ENCODE measurements at places on chromosomes 16 and 17.

- DNase-seq, result no peak
Measured at GRCh38 chr17:20281860-20282259, 185.5 kb downstream of the LGALS9B start.

GRCh38 chr17:47834756-47835155 is 3.3 kb downstream of the LRRC46 start:
- no peak for DNase-seq

- DNase-seq, result peak; percentile 69
Measured at GRCh38 chr17:47315451-47316266, 8.1 kb upstream of the EFCAB13 start.

GRCh38 chr17:19487024-19487600 is 46.5 kb upstream of the SLC47A1 start:
- DNase-seq, result no peak

DNA sequence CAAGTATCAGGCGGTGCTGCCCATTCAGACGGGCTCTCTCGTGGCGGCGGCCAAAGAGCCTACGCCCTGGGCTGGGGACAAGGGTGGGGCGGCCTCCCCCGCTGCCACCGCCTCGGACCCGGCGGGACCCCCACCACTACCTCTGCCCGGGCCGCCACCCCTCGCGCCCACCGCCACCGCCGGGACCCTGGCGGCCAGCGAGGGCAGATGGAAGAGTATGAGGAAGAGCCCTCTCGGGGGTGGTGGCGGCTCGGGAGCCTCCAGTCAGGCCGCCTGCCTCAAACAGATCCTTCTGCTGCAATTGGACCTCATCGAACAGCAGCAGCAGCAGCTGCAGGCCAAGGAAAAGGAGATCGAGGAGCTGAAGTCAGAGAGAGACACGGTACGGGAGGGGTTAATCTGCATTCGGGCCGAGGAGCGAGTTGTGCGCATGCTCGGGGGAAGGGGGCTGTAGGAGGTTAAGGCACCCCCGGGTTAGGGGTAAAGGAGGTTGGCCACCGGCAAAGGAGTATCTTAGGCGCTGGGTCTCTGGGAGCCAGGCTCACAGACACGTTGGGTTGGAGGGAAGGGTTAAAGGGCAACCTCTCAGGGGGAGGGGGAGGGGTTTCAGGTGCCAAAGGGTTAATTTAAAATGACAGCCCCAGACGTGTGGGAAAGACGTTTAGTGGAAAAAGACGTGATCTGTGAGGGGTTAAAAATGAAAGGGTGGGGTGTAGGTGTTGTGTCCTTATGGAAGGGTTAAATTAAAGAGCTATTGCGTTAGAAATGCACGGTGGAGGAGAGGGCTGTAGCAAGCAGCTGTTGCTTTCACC is 1.4 kb downstream of the MSL1 start:
- peak; percentile 40 for DNase-seq

- peak; percentile 61 for DNase-seq
Measured at GRCh38 chr17:59838052-59838916, 54.5 kb downstream of the TUBD1 start.

DNA sequence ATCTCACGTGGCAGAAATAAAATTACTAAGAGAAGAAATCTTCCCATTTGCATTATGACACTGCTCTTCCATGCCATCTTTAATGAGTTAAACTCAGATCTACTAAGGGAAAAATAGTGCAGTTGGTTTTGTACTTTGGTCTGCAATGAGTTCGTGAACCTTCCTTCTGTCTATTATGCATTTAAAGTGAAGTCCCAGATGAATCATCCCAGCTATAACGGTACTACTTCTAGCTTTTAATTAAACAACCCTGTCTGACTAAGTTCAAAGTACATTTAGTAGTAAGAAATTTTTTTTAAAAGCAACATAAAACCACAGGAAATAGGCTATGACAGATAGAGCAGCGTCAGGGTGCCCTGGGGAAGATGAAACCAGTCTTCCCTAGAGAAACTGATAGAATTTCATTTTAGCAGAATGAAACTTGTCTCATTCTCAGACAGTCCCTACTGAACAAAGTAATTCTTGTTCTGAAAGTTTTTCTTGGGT is 1.8 kb downstream of the TMIGD1 start:
- peak; percentile 87 for DNase-seq

DNA sequence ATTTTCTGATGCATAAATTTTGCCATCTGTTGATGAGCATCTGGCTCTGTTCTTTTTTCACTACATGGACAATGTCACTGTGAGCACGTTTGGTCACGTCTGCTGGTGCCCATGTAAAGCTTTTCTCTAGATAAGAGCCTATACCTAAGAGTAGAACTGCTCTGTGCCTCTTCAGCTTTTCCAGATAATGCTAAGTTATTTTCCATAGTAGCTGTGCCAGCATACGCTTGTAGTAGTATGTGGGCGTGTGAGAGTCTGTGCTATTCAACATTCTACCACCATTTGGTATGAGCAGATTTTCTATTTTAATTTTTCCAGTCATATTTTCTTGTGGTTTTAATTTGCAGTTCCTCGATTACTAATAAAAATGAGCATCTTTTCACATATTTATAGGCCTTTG is 33.2 kb downstream of the VPS35L start:
- DNase-seq, result no peak

- DNase-seq, result no peak
Measured at GRCh38 chr17:39104657-39105056, 46.8 kb downstream of the PLXDC1 start.

GRCh38 chr16:85090181-85090580 is 22.1 kb downstream of the CIBAR2 start:
- no peak for DNase-seq

GRCh38 chr17:3800362-3801271 is at the start of gene ITGAE:
Gene ITGAE, minus strand, starts transcription at chr17:3801188. Its CDS starts 44 bp downstream, at chr17:3801144.
- no peak for DNase-seq

DNA sequence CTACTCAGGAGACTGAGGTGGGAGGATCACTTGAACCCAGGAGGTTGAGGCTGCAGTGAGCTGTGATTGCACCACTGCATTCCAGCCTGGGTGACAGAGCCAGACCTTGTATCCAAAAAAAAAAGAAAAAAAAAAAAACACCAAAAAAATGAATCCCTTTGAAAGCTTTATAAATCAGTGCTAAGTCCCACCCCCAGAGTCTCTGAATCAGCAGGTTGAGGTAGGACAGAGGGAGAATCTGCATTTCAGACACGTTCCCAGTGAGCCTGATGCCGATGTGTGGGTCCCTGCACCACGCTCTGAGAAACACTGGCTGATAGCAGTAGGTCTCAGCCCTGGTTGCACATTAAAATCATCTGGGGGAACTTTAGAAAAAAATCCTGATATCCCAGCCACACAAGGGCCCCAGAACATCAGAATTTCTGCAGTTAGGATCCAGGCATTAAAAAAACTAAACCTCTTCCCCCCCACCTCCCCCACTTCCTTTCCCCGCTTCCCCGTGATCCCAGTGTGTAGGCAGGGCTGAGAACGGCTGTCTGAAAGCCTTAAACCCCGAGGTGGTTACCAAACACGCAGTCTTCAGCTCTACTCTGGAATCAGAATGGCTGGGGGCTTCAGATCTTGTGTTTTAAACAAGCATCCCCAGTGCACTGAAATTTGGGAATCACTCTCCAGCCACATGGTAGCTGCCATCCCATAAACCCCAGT is 27.3 kb upstream of the GPRC5B start:
- DNase-seq, result no peak

DNA sequence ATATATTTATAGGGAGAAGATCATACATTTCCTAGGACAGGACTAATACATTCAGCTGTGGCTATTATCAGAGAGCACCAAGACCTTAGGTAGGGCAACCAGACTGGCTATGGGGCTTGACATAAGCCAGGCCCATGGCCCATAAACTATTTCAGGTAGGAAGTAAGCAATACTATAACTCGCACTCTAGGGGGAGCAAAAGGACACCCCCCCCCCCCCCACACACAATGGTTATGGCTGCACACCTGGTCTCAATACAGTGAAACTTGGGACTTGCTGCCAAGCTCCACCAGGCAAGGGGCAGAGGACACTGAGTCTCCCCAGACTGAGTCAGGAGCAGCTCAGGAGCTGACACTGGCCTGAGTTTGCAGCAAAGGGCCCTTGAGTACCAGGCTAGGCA is 348.9 kb upstream of the ASIC2 start:
- no peak for DNase-seq

DNA sequence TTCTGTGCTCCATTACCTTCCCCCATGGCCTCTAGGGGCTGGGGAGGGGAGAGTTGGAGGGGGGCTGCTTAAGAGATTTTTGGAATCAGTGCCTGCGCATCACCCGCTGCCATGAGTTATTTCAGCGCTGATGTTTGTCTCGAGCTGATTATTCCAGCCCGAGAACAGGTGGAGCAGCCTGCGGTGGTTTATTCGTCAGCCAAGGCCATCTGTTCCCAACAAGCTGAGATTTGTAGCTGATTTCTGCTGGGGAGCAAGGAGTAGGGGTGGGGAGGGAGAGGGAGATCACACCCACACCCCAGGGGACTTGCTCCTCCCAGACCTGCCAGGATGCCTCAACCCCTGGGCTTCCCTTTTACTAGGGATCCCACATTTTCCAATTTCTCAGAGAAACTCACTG is 23.1 kb downstream of the PIPOX start:
- DNase-seq, result no peak

DNA sequence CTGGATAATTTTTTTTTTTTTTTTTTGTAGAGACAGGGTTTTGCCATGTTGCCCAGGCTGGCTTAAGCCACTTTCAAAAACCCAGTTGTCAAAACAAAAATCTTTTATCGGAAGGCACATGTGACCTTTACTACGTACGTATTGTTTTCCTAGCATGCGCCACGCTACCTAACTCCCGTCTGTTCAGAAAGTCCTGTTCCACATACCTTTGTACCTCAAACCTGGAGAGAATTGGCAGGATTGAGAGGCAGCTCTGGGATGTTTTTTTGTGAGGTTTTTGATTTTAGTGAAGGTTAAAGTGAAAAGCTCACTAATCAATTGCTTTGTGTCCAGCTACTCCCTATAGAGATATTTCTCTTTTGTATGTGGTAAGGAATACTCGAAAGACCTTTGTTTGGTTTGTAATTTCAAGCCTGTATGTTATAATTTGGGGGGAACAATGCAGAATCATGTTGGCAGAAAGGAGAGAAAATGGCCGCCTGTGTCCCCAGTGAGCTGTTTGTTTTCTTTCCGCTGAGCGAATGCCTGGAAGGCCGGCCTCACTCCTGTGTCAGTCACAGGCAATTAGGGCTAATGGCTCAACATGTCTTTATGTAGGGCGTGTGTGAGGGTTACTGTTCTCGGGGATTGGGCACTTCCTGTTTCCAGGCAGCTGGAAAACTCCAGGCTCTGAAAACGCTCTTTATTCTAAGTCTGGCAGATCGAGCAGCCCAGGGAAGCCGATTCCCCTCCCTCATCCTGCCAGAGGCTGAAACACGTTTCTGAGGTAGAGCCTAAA is 60.8 kb upstream of the CLEC18A start:
- no peak for DNase-seq

GRCh38 chr16:83100679-83101078 is 473.9 kb downstream of the CDH13 start:
- no peak for DNase-seq

DNA sequence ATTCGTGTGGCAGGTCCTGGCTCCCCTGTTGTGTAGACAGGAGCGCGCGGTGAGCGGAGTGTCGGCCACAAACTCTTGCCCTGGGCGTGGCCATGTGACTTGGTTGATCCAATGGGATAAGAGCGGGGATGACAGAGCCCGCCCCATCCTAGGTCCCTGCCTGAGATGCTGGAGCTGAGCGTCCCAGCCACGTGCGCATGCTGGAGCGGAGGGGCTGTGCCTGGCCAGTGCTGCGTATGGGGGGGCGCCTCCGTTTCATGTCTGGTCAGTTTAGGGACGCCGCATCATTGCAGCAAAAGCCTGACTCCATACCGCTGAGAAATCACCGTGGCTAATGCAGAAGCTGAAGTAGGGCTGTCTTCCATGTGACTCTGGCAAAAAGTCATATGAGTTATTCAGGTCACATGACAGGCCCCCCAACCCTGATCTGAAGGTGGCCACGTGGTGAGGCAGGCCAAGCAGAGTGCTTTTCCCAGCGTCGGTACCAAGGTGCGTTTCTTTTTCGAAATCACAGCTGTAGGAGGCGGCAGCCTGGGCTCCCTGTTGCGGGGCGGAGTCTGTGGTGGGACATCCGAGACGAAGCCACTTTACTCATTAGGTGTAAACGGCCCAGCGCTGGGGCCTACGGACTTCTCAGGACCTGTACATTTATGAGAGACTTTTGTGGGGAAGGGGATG is 22.5 kb downstream of the HSBP1 start:
- DNase-seq, result no peak

GRCh38 chr17:12865769-12866168 is 76.5 kb downstream of the ARHGAP44 start:
- no peak for DNase-seq

DNA sequence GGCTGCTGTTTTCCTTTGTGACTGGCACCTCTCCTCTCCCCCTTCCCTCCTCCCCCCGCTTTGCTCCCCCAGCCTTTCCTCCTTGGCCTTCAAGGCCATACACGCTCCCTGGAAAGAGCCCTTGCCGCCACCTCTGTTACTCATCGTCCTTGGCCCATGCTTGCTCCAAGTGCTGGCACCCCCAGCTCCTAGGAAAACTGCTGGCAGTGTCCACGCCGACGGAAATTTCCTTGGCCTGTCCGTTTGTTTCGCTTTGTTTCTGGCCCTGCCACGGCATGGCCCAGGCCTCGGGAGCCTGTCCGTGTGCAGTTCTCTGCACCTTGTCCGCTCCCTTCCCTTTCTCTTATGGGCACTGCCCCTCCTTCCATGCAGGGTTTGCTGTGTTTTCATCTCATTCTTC is 18.0 kb downstream of the CA5A start:
- DNase-seq, result no peak

DNA sequence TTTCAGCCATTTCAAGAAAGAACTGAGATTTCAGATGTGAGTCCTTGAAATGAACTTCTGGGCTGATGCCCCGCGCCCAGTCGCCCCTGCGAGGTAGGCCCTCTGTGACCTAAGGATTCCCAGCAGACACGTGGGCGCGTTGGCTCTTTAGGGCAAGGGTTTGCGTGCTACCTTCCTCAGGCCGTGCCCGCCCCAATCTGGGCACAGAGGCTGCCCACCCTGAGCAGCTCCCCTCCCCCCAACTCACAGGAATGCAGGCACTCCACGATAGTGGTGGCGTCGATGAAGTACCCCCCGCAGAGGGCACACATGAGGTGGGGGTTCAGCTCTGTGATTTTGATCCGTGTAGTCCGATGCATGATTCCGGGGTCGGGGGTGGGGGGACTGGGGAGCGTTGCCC is 8.1 kb downstream of the PCGF2 start:
- DNase-seq, result no peak

GRCh38 chr16:80449392-80449791 is 91.4 kb upstream of the DYNLRB2 start:
- DNase-seq, result no peak

- no peak for DNase-seq
Measured at GRCh38 chr17:3959921-3960601, 4.2 kb downstream of the ATP2A3 start.

DNA sequence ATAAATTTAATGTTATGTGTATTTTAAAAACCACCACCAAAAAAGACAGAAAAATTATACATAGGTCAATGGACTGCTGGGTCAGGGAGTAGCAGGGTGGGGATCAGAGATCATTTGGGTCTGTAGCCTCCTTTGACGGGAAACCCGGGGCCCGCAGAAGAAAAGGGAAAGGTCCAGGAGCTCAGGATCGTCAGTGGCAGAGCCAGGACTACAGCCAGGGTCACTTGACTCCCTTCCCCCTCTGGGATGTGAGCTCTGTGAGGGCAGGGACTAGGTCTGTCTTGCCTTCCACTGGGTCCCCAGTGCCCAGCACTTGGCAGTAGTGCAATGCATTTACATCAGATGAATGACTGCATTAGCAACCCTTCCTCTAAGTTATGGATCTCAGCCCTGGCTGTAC is 62.1 kb downstream of the TOM1L2 start:
- no peak for DNase-seq

GRCh38 chr16:69017036-69017783 is 88.2 kb upstream of the HAS3 start:
- no peak for DNase-seq

- no peak for DNase-seq
Measured at GRCh38 chr17:78126895-78127238, 1.7 kb downstream of the TMC6 start.
